ENCODE measurements at places on chromosomes 6 and 20. TPM values are rescaled to one million over a fixed set of nuclear protein-coding genes. Genes with fewer than 3 reads are reported as not detected.

GRCh38 chr6:43082806-43083655 is 6.9 kb downstream of the PTK7 start:
- DNase-seq, result no peak

DNA sequence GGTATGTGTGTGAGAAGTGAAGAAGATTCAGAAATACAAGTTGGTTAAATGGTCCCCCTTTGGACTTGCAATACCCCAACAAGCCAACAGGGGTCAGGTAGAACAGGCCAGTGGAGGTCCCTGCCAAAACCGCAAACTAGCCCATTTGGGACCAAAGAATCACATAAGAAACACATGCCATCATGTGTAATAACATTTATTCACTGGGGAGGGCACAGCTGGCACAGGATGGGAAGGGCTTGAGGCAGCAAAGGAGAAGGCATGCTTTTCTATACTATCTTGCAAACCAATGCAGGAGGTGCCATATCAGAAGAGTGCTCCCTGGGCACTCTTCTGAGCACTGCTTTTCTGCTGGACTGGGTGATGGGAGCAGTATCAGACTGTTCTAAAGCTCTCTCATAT is 116.1 kb upstream of the TRAF3IP2 start:
- no peak for DNase-seq

GRCh38 chr20:19328676-19329075 is 116.2 kb downstream of the SLC24A3 start:
- no peak for DNase-seq

Gene PMEPA1
- 5.0 TPM for total RNA-seq

Gene TREML2
- 14.9 TPM for total RNA-seq

All from activated naive CD8-positive, alpha-beta T cell treated with anti-CD3 and anti-CD28 coated beads, Interleukin-2, amount 10 ng/mL, durations not matched to agents 7 days and 5 days (primary cell).